ENCODE measurements at places on chromosomes 6 and 20. TPM values are rescaled to one million over a fixed set of nuclear protein-coding genes. Genes with fewer than 3 reads are reported as not detected.

SLC16A10 gene
- polyA plus RNA-seq = 27.0 TPM

GRCh38 chr20:19370076-19371075, 157.9 kb downstream of the SLC24A3 start:
- no peak for DNase-seq

CALHM4 gene
- 0.85 TPM for polyA plus RNA-seq

HLA-DRB5 gene
- 8.3 TPM for polyA plus RNA-seq

- DNase-seq = no peak
Observed at GRCh38 chr6:85449388-85449817, 480 bp upstream of the NT5E start.

CNR1 gene
- polyA plus RNA-seq = 0.99 TPM

DNA sequence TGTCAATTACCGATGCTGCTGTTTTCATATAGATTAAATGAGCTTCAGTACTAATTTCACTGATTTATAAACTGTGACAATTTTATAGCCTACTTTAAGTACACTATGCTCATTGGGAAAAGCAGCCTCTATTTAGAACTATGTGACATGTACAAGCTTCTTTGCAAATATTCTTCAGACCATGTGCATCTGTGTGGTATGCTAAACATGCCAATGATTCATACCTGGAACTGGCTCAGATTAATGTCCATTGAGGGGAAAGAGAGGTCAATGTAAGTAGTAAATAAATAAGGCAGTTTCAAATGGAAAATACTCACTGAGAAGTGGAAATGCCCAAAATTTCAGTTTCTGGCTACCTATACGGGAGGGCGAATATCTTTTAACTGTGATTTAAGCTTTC, 777.7 kb downstream of the C6orf118 start:
- DNase-seq = no peak

- no peak for DNase-seq
Observed at GRCh38 chr6:37777272-37777834, 42.2 kb upstream of the ZFAND3 start.

GRCh38 chr20:2080532-2081224, 20.9 kb upstream of the STK35 start:
- no peak for DNase-seq

DNA sequence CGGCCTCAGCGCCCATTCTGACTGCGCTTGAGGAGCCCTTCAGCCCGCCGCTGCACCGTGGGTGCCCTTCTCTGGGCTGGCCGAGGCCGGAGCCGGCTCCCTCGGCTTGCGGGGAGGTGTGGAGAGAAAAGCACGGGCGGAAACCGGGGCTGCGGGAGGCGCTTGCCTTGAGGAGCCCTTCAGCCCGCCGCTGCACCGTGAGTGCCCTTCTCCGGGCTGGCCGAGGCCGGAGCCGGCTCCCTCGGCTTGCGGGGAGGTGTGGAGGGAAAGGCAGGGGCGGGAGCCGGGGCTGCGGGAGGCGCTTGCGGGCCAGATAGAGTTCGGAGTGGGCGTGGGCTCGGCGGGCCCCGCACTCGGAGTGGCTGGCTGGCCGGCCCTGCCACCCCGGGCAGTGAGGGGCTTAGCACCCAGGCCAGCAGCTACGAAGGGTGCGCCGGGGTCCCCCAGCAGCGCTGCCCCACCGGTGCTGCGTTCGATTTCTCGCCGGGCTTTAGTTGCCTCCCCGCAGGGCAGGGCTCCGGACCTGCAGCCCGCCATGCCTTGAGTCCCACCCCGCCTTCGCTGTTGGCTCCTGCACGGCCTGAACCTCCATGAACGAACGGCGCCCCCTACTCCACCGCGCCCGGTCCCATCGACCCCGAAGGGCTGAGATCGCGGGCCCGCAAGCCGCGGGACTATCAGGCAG, 45.7 kb upstream of the MCUR1 start:
- DNase-seq = no peak

GRCh38 chr20:63497946-63498935, 642 bp downstream of the EEF1A2 start:
- no peak for DNase-seq

DNA sequence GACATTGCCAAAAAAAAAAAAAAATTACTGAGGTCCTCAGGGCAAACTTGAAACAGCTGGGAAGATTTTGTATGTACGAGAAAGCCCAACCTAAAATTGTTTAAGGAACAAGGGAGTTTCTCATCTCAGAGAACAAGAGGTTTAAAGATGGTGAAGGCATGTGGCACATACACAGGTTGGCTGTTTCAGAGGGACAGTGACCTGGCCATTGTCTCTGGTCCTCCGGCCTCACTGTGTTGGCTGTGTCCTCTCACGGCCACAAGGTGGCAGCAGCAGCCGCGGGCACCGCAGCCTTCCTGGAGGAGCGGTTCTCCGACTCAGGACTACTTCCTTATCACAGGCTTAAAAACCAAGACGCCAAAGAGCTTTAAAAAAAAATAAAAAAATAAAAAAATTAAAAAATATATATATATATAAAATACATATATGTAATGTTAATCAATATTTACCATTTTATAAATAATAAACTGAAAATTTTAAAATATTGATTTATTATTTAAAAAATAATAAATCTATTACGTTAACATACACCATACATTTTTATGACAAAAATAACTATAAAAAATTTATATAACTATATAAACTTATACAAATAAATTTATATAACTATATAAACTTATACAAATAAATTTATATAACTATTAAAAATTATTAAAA, 52.8 kb downstream of the GTF2H5 start:
- DNase-seq = no peak

DNA sequence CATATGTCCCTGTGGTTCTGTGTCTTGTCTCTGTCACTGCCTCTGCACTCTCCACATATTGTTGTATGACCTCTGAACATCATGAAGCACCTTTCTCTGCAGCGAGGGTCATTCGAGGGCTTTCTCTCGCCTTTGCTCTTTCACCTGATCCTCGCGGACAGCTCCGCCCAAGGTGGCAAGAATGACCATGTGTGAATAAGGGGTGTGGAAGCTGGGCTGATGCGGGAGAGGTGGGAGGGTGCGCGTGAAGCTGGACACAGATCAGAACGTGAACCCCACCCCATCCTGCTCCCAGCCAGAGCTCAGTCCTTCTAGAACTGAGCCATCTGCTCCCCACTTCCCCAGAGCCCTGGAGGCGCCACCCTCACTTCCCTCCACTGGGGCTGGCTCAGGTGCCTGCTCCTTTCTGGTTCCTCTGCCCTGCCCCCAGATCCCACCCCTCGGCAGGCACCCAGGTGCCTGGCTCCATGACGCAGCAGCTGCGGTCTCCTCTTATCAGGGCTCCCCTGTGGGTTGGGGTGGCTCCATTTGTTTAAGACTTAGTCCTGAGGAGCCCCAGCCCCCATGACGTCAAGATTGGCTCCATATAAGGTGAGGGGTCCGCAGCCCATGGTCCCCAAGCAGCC, at the start of gene MUCL3:
Gene MUCL3 (plus strand): TSS at position 613 of the 626 bp plus-strand sequence. CDS start 27 bp downstream, outside the sequence.
- no peak for DNase-seq

DNA sequence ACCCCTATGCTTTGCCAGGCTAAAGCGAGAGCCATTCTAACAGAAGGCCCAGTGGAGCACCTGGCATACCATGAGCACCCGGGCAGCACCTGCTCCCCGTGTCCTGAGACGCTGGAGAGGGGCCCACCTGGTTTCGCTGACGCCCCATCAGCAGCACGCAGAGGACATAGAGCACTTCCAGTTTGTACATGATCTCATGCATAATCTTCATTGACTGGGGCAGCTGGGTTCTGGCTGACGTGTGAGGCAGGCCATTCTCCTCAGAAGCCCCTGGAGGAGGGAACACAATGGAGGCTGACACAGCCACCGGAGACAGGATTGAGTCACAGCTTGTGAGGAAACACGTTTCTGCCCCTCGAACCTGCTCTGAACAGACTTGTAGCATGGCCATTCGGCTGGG, 65.4 kb downstream of the MYH7B start:
- no peak for DNase-seq

GRCh38 chr6:44228031-44228430, 4.6 kb downstream of the SLC29A1 start:
- no peak for DNase-seq

DNA sequence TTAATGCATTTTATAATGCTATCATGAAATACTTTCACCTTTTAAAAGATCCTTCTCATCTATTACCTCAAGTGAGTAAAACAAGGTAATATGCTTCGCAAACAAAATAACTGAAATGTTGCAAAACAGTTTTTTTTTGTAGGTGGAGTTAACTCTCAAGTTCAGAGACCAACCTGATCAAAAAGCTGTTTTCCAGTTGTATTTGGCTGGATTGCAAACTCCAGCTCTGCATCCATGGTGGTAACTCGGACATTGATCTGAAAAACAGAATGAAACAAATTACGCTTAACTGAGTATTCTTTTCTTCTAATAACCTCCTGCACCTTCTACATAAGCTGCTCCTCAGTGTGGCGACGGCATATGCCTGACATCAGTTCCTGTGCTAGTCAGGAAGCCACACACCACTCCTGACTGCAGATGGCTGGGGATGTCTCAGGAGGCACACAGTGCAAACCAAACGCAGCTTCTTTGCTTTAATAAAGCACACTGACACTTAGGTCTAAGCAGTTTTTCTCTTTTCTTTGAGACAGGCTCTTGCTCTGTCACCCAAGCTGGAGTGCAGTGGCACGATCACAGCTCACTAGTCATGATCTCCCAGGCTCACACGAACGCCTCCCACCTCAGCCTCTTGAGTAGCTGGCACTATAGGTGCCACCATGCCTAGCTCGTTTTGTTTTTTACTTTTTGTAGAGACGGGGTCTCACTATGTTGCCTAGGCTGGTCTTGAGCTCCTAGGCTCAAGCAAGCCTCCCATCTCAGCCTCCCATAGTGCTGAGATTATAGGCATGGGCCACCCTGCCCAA, 29.9 kb downstream of the EZR start:
- DNase-seq = no peak

DNA sequence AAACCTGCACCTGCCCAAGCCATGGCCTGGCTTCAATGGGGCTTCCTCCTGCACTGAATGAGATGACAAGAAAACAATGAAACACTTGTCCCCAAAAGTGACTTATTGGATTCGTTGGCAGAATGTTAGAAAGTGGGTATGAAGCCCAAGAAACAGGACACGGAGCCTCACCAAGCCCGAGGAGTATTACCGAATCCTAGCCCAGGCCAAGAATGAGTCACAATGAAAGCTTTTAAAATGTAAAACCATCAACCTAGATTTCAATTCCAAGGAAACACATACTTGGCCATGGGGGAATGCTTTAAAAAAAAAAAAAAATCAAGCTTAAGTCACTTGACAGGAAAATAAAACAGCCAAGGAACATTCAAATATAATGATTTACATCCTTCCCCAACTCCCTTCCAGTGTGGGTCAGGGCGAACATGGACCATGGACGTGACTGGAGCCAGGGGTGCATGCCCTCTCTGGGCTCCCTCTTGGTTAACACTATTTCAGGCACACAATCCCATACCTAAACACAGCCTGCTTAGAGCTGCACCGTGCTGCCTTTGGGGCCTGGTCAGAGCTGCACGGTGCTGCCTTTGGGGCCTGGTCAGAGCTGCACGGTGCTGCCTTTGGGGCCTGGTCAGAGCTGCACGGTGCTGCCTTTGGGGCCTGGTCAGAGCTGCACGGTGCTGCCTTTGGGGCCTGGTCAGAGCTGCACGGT, 3.1 kb upstream of the STX16 start:
- DNase-seq = no peak

- DNase-seq = no peak
Observed at GRCh38 chr6:138814179-138814834, 18.4 kb downstream of the ECT2L start.

GRCh38 chr6:157951828-157952227, 29.8 kb upstream of the SYNJ2 start:
- DNase-seq = no peak

- no peak for DNase-seq
Observed at GRCh38 chr20:36628076-36628475, 17.9 kb downstream of the SLA2 start.

DNA sequence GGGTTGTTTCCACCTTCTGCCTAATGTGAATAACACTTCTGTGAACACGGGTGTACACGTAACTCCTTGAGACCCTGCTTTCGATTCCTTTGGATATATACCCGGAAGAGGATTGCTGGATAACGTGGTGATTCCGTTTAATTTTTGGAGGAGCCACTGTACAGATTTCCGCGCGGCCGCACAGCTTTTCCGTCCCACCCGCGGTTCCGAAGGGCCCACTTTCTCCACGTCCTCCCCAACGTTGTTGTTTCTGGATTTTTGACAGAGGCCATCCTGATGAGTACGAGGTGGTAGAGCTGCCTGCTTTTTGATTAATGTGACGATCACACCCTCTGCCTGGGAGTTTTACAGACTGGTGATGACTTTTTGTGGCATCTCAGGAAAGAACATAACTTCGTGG, 114.0 kb downstream of the MYLK4 start:
- DNase-seq = no peak

MAP3K5 gene
- 7.9 TPM for polyA plus RNA-seq

GRCh38 chr6:4362326-4362725, 227.0 kb upstream of the ECI2 start:
- DNase-seq = no peak

DNA sequence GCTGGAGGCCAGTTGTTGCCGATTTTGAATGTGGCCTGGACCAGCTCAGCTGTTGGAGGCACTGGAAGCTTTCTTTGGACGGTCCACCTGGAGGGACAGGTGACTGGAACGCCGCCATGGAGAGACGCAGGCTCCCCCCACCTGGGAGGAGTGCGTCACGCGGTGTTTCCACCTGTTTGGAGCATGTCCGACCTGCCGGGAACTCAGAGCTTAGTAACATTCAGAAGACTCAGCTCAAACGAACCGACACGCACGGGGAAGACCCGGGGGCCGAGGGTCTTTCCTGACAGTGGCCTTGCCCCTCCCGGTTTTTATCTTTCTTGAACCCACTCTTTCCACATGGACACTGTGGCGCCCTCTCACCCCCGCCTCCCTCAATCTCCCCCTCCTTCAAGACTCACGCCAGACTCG, 141.6 kb downstream of the SMOC2 start:
- no peak for DNase-seq

ULBP2 gene
- polyA plus RNA-seq = 0.46 TPM

PPIL6 gene
- polyA plus RNA-seq = 4.8 TPM

PGC gene
- polyA plus RNA-seq = not detected

FYN gene
- polyA plus RNA-seq = 171 TPM

GRCh38 chr6:56440551-56440981, 193.2 kb upstream of the COL21A1 start:
- no peak for DNase-seq

HEY2 gene
- 6.9 TPM for polyA plus RNA-seq

DNA sequence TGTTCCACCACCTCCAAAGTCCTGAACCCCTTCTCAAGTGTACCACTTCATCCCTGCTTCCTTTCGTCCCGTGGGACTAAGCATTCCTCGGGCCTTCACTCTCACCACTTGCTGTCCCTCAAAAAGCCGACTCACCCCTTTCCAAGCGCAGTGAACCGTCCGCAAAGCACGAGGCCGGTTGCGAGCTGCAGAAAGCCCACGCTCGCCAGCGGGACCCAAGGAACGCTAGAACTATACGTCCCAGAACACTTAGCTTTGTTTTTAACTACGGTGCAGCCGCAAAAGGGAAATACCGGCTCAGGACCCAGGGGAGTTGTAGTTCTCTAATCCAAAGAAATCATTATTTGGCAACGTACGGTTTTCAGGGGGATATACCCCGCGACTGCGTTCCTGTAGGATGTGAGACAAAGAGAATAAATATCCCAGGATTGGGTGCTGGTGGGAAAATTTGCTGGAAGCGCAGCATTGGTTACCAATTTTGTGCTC, 416 bp upstream of the POLR1H start:
- no peak for DNase-seq

Data from left renal pelvis (tissue), 4 donors.